Upper lobe of left lung (tissue), 6 donors: ENCODE measurements at places on chromosomes 7 and 10. TPM values are rescaled to one million over a fixed set of nuclear protein-coding genes. Genes with fewer than 3 reads are reported as not detected.

PILRA gene
- total RNA-seq = 52.4 TPM

PRPS1L1 gene
- not detected for total RNA-seq

ZNF736 gene
- total RNA-seq = 17.0 TPM

ADAM22 gene
- 3.2 TPM for total RNA-seq

PIP gene
- not detected for total RNA-seq

STAMBPL1 gene
- total RNA-seq = 21.5 TPM

GBF1 gene
- 36.7 TPM for total RNA-seq

NRCAM gene
- 23.0 TPM for total RNA-seq

ADAM12 gene
- total RNA-seq = 1.0 TPM

NPTX2 gene
- 0.69 TPM for total RNA-seq

NUTM2E gene
- total RNA-seq = not detected

RELN gene
- total RNA-seq = 1.9 TPM

FAM25A gene
- not detected for total RNA-seq

CHN2 gene
- 13.7 TPM for total RNA-seq

CHST15 gene
- 27.2 TPM for total RNA-seq

CYP17A1 gene
- total RNA-seq = 6.3 TPM

RAB19 gene
- total RNA-seq = 1.9 TPM

FAM131B gene
- total RNA-seq = not detected

GALNT17 gene
- 8.7 TPM for total RNA-seq

HDAC9 gene
- total RNA-seq = 9.2 TPM

CRHR2 gene
- total RNA-seq = not detected

HMX2 gene
- not detected for total RNA-seq

PRRT4 gene
- total RNA-seq = 10.5 TPM

NPFFR1 gene
- 0.22 TPM for total RNA-seq

GAD2 gene
- total RNA-seq = not detected

LIPK gene
- total RNA-seq = not detected

GLI3 gene
- total RNA-seq = 14.6 TPM

SYT15 gene
- 19.3 TPM for total RNA-seq

ANXA7 gene
- 40.7 TPM for total RNA-seq

PRKG1 gene
- 43.0 TPM for total RNA-seq

EN2 gene
- total RNA-seq = not detected

ICA1 gene
- total RNA-seq = 85.4 TPM

MDFIC gene
- total RNA-seq = 13.8 TPM

TAS2R41 gene
- not detected for total RNA-seq

TSPAN13 gene
- 64.4 TPM for total RNA-seq

FGL2 gene
- 47.3 TPM for total RNA-seq

CHCHD2 gene
- 180 TPM for total RNA-seq

FAS gene
- 47.1 TPM for total RNA-seq

MYO1G gene
- 19.7 TPM for total RNA-seq

TRIM50 gene
- total RNA-seq = not detected

PAPSS2 gene
- total RNA-seq = 192 TPM

MRLN gene
- total RNA-seq = 0.91 TPM

GIMAP8 gene
- total RNA-seq = 15.6 TPM

OR2A7 gene
- 12.0 TPM for total RNA-seq

LBX1 gene
- total RNA-seq = 0.20 TPM

DNAJC12 gene
- total RNA-seq = 1.8 TPM
